ENCODE measurements at places on chromosomes 7 and 10.

GRCh38 chr7:74479066-74479781 lies 25.5 kb downstream of the GTF2IRD1 start:
- DNase-seq: no peak

GRCh38 chr7:28364082-28364481 lies 48.2 kb upstream of the CREB5 start:
- no peak for DNase-seq

DNA sequence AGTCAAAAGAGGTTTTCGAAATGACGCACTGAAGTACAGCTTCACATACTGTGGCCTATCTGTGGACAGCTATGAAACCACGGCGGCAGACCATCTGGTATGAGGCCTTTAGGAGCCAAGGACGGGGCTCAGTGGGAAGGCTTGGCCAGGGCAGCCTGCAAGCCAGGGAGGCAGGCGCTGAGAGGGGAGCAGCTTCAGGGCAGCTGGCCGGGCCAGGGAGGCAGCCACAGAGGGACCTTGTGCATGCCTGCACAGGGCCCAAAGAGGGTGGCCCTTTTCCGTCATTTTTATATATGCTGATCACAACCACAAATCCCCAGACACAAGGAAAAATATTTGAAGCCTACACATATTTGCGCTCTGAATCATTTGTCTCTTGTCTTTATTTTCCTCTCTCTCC lies 13.5 kb downstream of the CALD1 start:
- peak; percentile 71 for DNase-seq

GRCh38 chr7:26567266-26567665 lies 275.6 kb downstream of the SNX10 start:
- no peak for DNase-seq

- DNase-seq: no peak
Observed at GRCh38 chr7:37395618-37396259, 52.9 kb downstream of the ELMO1 start.
